ENCODE measurements at places on chromosomes 13 and 19.

GRCh38 chr13:77378662-77379061, 51.8 kb upstream of the MYCBP2 start:
- DNase-seq: no peak

DNA sequence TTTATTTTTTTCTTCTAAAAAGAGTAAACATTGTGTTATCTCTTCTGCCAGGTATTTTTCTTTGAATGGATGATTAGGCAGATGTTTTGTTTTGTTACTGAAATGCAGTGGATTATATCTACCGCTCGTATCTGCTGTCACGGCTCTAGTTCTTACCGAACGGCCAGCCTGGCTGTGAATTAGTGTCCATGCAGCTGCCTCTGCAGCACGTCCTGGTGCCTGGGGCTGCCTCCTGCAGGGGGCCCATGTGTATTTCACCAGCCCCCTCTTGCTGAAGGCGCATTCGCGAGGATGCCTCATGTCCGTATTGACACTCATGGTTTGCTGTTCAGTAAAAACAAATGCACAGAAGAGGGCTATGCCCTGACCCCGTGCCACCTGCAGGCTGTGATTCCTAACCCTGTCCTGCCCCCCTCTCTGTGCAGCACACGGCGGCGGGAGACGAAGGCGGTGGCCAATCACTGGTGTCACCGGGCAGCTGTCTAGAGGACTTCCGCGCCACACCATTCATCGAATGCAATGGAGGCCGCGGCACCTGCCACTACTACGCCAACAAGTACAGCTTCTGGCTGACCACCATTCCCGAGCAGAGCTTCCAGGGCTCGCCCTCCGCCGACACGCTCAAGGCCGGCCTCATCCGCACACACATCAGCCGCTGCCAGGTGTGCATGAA, 49.9 kb downstream of the RAB20 start:
- no peak for DNase-seq

DNA sequence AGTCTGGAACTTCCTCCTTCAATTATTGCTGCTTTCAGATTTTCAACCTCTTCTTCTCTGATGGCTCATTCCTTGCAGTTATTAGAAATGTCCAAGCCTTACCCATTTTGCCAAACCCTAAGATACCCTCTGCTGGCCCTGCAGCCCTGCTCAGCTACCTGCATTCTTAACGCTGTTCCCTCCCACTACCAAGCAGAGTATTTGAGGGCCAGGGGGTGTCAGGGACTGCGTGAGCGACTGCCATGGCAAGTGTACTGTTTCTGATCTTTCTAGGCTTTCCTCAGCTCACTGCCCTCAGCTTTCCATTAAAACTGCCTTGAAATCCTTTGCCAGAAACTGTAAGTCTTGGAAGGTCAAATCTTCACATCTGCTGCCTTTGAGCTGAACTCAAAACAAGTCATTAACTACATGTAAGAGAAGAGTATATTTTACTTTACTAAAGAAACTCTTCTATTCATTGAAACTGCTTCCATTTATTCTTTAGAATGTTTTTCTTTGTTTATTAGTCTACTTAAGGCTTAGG, 41.0 kb downstream of the HS6ST3 start:
- no peak for DNase-seq

DNA sequence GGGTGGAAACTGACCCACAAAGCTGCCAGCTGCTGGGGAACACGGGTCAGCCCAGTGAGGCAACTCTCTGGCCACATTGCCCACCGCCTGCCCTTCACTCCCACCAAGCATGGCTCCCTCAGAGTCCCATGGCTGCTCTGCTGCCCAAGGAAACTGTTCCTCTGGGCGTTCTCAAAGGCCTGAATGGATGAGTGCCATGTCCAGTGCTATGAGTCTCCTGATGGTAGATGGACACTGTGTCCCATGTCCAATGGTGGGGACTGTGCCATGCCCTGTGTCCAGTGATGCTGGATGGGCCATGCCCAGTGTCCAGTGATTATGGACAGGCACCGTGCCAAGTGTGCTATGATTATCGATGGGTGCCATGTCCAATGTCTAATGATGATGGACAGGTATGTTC, 88.8 kb downstream of the ANKRD10 start:
- no peak for DNase-seq

- no peak for DNase-seq
These were observed 3.4 kb upstream of the TBXA2R start for GRCh38 chr19:3609779-3610719.

Data from MCF 10A (cell line).